ENCODE measurements at places on chromosomes 6 and 20.

GRCh38 chr6:13342414-13343019 lies 14.2 kb upstream of the TBC1D7 start:
- no peak for DNase-seq

DNA sequence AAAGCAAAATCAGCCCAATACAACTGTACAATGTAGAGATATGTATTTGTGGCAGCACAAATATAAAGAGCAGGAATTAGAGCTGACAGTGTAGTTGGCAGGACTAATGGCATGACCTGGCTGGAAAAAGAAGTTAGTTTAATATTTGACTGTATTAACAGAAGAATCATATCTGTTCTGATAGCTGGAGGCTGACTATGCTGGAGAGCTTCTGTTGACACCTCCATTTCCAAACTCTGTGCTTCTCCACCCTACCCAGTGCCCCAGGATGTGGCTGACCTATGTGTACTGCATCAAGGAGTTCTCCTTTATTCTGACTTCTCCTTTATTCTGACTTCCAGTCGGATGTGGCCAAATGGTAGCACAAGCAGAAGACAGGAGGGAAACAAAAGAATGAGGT lies 299.3 kb downstream of the PKHD1 start:
- no peak for DNase-seq

DNA sequence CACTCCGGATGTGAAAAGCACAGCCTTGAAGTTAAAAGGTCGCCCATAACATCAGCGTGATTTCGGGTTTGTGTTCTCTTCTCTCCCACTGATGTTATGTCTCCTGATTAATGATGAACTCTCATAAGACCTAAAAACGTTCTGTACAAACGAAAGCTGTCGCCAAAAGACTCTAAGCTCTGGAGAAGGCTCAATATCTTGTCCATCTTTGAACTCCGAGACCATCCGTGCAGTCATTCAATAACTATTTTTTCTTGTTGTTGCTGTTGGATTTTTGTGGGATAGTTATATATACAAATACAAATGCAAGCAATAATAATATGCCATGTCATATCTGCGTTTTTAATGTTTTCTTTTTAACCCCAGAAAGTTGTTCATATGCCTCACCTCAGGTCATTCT lies 291.8 kb upstream of the MARCKS start:
- no peak for DNase-seq

DNA sequence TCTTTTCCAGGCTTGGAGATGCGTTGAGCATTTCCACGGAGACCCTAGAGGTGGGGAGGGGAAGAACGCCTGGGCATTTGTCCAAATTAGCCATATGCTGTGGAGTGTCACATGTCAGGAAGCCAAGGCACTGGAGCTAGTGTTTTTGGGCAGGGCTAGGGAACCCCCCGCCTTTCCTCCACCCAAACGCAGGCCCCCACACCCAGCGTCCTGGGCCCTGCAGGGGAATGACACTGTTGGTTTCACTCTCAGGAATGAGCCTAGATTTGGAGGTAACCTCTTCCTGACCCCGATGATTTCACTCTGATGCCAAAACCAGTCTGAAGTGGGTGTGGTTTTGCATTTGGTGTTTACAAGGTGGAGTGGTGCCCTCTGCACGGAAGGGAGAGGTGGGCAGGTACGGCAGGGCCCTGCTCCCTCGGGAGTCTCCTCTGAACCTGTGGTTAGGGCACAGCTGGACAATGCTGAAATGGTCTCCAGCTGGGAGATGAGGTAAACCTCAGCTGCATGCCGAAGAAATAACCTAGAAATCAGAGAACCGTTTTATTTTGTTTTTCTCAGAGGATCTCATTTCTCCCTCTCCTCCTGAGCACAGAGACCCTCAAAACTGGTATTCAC lies 29.5 kb downstream of the MTHFD1L start:
- DNase-seq = no peak

DNA sequence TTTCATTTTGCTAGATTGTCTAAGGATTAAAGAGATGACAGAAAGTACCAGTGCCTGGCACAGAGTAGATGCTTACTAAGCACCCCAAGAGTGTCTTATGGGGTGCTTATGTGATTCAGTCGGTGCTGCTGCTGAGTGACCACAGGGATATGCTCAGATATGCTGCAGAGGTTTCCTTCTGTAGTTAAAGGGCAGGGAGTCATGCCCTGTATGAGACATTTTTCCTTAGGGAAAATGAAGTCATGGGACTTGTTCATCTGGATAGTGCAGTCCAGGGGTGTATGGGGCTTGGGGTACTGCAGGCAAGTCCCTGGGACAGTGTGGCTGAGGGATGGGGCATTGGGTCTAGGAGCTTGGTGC lies 25.1 kb downstream of the TOX2 start:
- no peak for DNase-seq

DNA sequence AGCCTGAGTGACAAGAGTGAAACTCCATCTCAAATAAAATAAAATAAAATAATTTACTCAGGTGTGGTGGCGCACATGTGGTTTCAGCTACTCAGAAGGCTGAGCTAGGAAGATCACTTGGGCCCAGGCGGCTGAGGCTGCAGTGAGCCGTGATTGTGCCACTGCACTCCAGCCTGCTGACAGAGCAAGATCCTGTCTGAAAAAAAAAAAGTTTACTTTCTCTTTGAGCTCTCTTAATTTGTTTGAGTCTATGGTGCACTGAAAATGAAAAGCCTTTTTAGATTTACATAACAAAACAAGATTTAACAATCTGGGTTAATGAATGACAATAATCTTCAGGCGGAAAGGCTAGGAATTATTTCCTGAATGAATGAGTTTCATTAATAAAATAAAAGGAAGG lies 23.3 kb upstream of the NHSL1 start:
- no peak for DNase-seq

- no peak for DNase-seq
Observed at GRCh38 chr20:34581341-34582184, 23.0 kb downstream of the MAP1LC3A start.

DNA sequence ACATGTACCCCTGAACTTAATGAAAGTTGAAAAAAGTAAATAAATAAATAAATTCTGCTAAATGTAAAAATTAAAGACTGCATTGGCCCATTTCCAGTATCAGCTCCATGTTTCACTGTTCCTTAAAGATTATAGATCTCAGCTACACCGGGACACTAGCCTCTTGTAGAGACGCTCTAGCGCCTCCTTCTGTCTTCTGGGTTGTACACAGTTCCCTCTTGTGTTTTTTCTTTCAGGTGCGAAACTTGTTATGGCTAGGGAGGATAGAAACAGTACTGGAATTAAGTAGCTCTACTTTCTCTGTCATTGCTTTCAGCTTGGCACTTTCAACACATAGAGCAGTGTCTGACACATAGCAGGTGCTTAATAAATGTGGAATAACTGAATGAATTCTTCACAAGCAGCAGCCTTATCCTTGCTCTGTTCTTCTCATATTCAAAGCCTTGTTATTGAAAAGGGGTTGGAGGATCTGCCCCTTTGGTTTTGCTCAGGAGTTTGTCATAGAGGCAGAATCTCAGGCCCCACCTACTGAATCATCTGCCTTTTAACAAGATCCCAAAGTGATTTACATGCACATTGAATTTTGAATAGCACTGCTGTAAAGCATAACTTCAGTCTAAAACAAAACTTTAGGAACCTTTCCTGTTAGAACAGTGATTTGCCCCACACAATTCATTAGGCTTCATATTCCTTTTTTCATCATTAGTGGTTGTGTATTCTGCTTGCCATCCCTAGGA lies 92.3 kb downstream of the FIG4 start:
- DNase-seq = no peak

GRCh38 chr20:33812908-33813462 lies 1.8 kb downstream of the CHMP4B start:
- DNase-seq = no peak

GRCh38 chr20:15630360-15630759 lies 942.9 kb downstream of the KIF16B start:
- DNase-seq = no peak

DNA sequence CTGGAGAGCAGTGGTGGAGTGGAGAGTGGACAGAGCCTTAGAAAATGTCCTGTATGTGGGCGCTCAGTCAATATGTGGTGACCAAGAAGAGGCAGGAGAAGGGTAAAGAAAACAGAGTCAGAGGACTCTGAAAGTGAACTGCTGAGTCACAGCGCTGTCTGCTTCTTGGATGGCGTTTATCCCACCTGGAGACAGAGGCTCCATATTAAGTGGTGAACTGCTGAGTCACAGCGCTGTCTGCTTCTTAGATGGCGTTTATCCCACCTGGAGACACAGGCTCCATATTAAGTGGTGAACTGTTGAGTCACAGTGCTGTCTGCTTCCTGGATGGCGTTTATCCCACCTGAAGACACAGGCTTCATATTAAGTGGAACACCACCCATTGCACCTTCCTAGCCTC lies 119.3 kb upstream of the RALGAPA2 start:
- DNase-seq = no peak

Data from stimulated activated CD8-positive, alpha-beta memory T cell treated with anti-CD3 and anti-CD28 coated beads, Interleukin-12 subunit alpha, Interleukin-12 subunit beta, amount 100 ng/mL, for 4 hours (primary cell).